Placental epithelial cell (primary cell): ENCODE measurements at places on chromosomes 13 and 19. TPM values are rescaled to one million over a fixed set of nuclear protein-coding genes. Genes with fewer than 3 reads are reported as not detected.

The BEST2 gene
- not detected in 2 replicates for total RNA-seq

The CACNA1A gene
- under 0.01 and 0.39 TPM in 2 replicates for total RNA-seq

The SULT2A1 gene
- total RNA-seq: not detected in 2 replicates

The TSHZ3 gene
- total RNA-seq: 2.4 and 3.8 TPM in 2 replicates
